ENCODE measurements at places on chromosomes 5 and 9. TPM values are rescaled to one million over a fixed set of nuclear protein-coding genes. Genes with fewer than 3 reads are reported as not detected.

The NDUFAF2 gene
- total RNA-seq, result 46.6 TPM

DNA sequence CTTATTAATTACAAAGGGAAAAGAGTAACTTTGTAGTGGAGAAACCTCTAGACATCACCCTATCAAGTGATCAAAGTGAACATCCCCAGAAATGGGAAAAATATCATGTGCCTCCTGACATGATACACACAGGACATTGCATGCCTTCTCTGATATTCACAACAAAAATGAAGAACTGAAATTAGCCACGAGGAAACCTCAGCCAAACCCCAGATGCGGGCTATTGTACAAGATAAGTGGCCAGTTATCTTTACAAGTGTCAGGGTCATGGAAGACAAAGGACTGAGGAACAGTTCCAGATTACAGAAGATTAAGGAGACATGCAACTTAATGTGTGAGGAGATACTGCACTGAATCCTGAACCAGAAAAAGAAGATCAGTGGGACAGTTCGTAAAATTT, 23.8 kb upstream of the NPM1 start:
- DNase-seq, result no peak

- DNase-seq, result no peak
These were observed 989.8 kb downstream of the TLE4 start for GRCh38 chr9:80561526-80561925.

- DNase-seq, result no peak
These were observed 144.9 kb downstream of the CEP120 start for GRCh38 chr5:123278284-123278683.

- no peak for DNase-seq
These were observed 47.3 kb downstream of the WNK2 start for GRCh38 chr9:93231121-93231694.

DNA sequence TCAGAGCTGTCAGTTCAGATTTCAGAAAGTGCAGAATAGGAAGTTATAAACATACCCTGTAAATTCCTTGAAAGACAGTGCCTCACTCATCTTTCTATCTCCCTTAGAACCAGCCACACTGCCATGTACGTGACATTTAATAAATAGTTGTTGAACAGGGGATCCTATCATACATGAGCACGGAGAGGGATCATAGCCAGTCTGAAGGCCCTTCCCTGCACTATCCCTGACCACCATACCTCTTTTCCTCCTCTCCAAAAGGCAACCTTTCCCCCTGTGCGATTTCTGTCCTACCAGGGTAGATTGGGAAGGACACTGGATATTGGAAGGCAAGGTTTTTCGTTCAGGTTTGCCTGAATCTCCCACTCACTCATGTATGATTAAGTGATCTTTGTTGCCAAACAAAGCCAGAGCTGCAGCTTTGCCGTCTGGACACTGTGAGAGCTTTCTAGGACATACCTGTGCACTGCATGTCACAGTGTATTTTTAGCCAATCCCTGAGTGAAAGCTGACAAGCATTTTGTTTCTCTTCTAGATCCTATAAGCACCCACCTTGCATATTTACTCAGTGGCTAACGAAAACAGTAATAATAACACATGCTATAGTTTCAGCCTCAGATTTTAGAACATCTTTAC, 986.5 kb upstream of the WWC1 start:
- no peak for DNase-seq
